ENCODE measurements at places on chromosomes 6 and 20. TPM values are rescaled to one million over a fixed set of nuclear protein-coding genes. Genes with fewer than 3 reads are reported as not detected.

DNA sequence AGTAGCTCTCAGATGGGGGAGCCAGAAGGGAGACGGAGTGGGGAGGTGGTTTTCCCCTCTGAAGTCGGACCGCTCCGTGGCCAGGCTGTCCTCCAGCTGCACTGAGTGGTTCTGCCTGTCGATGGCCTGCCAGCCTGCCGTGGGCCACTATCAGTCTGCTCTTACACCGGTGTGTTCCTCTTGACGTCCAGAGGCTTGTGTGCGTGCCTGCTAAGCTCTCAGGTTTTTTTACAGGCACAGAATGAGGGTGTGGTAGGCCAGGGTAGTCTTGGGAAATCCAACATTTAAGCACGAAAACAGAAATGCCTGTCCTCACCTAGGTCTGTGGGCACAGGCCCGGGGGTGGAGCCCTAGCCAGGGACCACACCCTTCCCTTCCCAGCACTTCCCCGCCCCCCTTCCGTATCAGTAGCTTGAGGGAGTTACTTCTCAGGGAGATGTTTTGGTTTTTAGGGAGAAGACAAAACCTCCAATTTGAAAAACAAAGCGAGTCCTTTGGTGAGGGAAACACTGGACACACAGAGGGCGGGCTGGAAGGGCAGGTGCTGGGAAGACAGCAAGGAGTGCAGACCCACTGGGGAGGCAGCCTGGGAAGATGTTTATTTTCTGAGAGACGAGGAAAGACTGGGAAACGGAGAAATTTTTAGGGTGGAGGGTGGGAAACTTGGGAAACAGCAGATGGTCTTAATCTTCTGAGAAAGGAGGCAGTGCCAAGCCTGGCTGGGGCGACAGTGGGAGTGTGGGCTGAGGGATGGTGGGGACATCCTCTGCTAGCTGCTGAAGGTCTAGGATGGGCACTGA, 106.5 kb downstream of the LY86 start:
- no peak for DNase-seq

The KHDC1 gene
- total RNA-seq = 7.9 TPM

GRCh38 chr6:69926745-69927144, 60.4 kb downstream of the COL19A1 start:
- DNase-seq = no peak

The CGAS gene
- total RNA-seq = 19.4 TPM

DNA sequence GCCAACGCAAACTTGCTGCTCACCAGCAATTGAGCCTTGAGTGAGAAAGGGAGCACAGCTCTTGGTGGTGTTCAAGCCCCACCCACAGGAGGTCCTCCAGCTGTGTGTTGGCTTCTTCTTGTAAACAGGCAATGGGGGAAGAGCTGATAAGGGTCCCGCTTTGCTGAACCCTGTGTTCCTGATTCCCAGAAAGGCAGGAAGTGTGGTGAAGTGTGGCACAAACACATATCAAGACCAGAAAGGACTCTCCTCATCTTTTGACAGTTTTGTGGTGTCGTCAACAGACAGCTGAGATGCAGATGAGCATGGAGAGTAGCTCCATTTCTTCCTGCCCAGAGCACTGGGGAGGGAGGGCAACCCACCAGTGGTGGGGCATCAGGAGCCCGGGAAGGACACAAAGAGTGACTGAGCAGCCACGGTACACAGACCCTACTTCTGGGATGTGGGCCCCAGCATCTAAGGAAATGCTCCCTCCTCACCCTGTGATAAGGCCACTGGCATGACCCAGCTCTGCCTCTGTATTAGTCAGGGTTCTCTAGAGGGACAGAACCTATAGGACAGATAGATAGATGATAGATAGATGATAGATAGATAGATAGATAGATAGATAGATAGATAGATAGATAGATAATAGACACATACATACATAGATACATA, 188.9 kb upstream of the TAB2 start:
- DNase-seq = no peak

GRCh38 chr20:49979030-49979832, 3.5 kb upstream of the SNAI1 start:
- peak; percentile 83 for DNase-seq

The NUP43 gene
- 25.5 TPM for total RNA-seq

DNA sequence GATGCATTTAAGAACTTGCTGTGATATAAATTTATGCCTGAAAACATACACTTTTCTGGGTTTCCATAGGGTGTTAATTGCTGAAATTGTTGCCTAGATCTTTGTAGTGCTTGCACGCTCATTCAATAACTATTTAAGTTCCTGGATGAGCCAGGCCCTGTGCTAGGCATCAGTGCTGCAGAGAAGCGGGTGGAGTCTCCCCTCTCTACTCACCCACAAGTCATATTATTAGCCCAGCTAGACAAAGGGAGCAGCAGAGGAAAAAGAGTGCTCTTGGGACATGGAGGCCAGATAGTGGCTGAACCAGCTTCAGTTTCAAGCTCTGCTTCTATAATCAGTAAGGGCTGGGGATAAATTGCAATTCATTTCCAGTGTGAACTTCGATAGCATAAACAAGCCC, 329.1 kb downstream of the TFAP2B start:
- DNase-seq = peak; percentile 67

DNA sequence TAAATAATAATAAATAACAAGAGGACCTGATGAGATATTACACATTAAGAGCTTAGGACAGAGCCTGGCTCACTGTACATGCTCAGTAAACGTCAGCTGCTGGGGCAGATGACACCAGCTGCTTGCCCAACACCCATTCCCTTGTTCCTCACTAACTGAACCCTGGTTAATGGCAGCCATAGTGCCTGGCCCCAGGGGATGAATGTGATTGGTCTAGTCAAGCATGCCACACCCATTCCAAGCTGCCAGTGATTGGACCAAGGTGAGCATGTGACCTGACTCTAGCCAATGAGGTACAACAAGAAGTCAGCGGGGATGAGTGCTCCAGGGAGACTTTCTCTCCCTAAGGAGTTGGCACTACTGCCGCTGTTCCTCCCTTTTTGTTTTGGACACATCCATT, 85.1 kb upstream of the PTPN1 start:
- no peak for DNase-seq

DNA sequence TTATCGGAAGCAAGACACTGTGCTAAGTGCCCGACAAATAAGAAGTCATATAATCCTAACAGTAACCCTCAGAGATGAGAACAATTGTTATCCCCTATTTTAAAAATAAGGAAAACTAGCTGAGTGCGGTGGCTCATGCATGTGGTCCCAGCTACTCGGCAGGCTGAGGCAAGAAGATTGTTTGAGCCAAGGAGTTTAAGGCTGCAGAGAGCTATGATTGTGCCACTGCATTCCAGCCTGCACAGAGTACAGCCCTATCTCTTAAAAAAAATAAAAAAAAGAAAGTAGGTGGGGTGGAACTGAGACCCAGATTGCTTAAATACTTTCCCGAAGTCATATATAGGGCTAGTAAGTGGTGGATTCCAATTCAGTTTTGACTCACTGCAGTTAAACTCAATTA, 84.7 kb downstream of the UST start:
- no peak for DNase-seq

Measured in PC-3 (cell line).